ENCODE measurements at places on chromosomes 3 and 15. TPM values are rescaled to one million over a fixed set of nuclear protein-coding genes. Genes with fewer than 3 reads are reported as not detected.

DNA sequence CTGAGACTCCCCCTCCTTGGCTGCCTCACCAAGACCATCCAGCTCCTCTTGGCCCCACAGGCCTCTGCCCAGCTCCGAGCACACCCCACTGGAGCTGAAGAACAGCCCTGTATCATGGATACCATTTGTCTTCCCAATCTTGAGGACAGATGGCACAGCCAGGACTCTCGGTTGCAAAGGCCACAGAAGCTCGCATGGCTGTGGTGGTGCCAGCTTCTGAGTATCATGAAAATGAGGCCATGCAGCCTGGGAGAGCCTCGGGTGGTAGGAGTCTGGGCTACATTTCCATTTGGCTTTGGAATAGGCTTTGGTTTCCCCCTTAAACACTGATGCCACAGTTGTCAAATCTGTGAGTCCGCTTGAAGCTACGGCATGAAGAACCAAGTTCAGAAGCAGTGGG lies 106.6 kb downstream of the SEMA5B start:
- H3K27me3 ChIP-seq: peaks cover 35% of the 10 kb centered on the region
- H3K4me3 ChIP-seq: no peak overlapping the region
- no peak overlapping the region for H3K27ac ChIP-seq
- H3K36me3 ChIP-seq: no peaks in the 10 kb centered on the region
- peaks cover 8% of the 10 kb centered on the region for H3K4me1 ChIP-seq
- no peak for DNase-seq

DNA sequence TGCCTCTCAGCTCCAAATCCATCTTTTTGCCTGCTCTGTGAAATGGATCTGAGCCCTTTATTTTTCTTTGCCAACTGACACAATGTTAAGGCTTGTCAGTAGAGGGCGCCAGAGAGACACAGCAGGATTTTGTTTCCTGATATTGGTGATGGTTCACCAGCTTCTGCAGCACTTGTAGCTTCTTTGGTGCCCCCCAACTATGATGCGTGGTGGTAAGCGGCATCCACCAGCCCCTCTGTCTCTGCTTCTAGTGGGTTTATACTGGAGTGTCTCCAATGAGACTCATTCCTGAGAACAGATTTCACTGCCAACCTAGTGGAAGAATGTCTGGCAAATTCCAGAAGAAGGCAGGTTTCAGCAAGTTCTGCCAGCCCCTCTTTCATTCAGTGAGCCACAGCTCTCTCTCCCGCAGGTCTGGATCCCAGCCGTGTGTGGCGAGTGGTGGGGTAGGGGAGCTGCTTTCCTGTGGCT lies 471.9 kb upstream of the FRG2C start:
- H3K4me3 ChIP-seq: no peak overlapping the region
- DNase-seq: peak; percentile 58
- H3K4me1 ChIP-seq: peaks cover 28% of the 10 kb centered on the region

GRCh38 chr15:36966708-36967107 lies 133.6 kb downstream of the MEIS2 start:
- H3K36me3 ChIP-seq: no peaks in the 10 kb centered on the region
- no peaks in the 10 kb centered on the region for H3K4me1 ChIP-seq
- no peak overlapping the region for H3K27ac ChIP-seq
- DNase-seq: no peak

DNA sequence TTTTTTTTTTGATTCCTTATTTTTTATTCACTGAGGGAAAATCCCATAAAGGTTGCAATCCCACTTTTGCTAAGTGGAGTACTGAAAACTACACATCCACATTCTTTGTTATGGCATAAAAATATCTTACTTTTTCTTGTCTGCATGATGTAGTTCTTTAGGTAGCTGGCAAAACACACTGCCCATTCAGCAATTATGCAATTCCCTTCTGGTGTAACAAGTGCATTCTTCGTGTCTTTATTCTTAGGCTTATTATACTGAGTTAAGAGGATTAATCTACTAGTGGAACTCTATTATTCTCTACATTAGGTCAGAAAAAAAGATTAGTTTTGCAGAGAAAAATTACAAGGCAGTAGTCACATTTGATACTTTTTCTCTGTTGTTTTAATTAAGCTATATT lies 403.8 kb upstream of the GBE1 start:
- DNase-seq: peak; percentile 57
- H3K4me3 ChIP-seq: no peak overlapping the region
- no peaks in the 10 kb centered on the region for H3K27me3 ChIP-seq
- H3K36me3 ChIP-seq: no peaks in the 10 kb centered on the region
- peaks cover 15% of the 10 kb centered on the region for H3K4me1 ChIP-seq

Gene CEMIP
- total RNA-seq: not detected

DNA sequence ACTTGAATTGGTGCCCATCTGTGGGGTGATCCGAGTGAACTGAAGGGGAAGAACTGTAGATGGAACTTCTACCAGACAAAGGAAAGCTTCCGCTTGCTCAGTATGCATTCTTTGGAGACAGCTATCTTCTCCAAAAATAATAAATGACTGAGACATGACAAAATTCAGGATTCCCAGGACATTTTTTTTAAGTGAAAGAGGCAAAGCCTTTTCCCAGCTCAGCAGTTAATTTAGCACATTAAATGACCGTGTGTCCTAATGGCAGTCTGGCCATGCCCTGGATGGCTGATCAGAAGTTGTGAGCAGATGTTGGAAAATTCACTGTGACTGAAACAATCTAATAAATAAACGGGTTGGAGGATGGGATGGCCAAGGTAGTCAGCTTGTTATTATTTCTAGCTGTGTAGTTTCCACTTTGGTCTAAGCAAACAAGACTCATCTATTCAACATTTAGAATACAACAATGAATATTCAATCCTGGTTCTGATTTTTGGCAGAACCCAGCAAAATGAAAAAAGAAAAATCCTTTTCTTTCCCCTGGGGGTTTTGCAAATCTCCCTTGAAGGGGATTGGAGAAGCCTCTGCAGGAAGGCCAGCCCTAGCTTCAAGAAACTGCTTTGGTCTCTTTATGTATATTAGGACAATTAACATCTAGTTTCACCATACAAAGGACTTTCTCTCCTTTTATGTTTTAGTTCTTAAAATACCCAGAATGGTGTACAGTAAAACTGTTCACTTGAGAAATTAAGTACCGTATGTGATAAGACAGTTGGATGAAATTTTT lies 540.9 kb upstream of the MDFIC2 start:
- no peaks in the 10 kb centered on the region for H3K27me3 ChIP-seq
- H3K4me3 ChIP-seq: no peak overlapping the region
- H3K27ac ChIP-seq: no peak overlapping the region
- peaks cover 12% of the 10 kb centered on the region for H3K4me1 ChIP-seq
- H3K36me3 ChIP-seq: no peaks in the 10 kb centered on the region
- no peak for DNase-seq

GRCh38 chr15:42206406-42206805 lies 1.7 kb downstream of the VPS39 start:
- no peaks in the 10 kb centered on the region for H3K27me3 ChIP-seq
- peaks cover 9% of the 10 kb centered on the region for H3K4me1 ChIP-seq
- H3K4me3 ChIP-seq: no peak overlapping the region
- peaks cover 8% of the 10 kb centered on the region for H3K36me3 ChIP-seq
- no peak overlapping the region for H3K27ac ChIP-seq

DNA sequence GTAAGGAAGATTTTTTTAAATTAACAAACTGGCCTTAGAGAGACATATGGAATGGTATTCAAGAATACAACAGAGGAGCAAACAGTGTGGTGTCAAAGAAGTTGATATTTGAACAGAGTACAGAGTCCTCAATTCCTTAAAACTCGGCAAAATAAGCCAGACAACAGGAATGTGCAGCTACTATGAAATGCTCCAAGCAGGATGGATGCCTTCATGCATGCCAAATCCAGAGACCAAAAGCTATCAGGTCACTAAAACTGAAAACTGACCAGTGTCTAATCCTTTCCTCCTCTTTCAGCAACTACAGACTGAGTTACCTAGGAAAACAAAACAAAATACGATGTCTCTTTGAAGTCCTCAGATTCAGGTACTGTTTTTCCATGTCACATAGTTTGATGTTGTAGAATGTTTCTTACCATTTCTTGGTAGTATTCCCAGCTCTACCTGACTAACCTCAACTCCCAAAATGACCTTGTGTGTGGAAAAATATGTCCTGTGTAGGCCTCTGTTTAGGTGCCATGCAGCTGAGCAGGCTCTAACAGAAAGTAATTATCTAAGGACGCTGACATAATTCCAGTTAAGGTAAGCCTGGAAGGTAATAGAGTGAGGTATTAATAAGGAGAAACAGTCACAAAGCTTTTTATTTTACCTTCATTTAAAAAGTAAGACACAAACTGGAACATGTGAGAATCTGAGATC lies 46.9 kb downstream of the TBL1XR1 start:
- DNase-seq: no peak
- no peaks in the 10 kb centered on the region for H3K36me3 ChIP-seq
- H3K27ac ChIP-seq: no peak overlapping the region
- H3K4me1 ChIP-seq: peaks cover 19% of the 10 kb centered on the region
- H3K27me3 ChIP-seq: no peaks in the 10 kb centered on the region

DNA sequence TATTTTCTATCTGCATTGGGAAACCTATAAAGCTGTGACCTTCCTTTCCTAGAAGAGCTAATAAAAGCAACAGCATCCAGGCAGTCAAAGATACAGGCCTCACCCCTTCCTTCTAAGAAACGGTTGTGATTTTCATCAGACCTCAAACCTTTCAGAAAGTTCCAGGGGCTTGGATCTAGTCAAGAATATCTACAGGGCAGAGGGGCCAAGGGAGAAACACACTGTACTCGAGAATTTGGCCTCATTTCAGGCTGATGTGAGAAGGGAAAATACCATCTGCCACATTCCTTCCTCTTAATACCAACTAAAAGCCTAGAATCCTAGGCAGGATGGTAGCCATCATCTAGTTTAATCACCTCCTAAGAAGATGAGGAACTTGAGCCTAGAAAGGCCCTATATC lies 24.5 kb upstream of the BCL6 start:
- peaks cover 10% of the 10 kb centered on the region for H3K4me1 ChIP-seq
- H3K36me3 ChIP-seq: no peaks in the 10 kb centered on the region
- H3K27me3 ChIP-seq: no peaks in the 10 kb centered on the region
- no peak overlapping the region for H3K27ac ChIP-seq
- DNase-seq: no peak
- no peak overlapping the region for H3K4me3 ChIP-seq

Gene IL20RB
- total RNA-seq: 2.0 TPM

Gene GRM7
- total RNA-seq: 0.80 TPM

Gene CPLX3
- not detected for total RNA-seq

DNA sequence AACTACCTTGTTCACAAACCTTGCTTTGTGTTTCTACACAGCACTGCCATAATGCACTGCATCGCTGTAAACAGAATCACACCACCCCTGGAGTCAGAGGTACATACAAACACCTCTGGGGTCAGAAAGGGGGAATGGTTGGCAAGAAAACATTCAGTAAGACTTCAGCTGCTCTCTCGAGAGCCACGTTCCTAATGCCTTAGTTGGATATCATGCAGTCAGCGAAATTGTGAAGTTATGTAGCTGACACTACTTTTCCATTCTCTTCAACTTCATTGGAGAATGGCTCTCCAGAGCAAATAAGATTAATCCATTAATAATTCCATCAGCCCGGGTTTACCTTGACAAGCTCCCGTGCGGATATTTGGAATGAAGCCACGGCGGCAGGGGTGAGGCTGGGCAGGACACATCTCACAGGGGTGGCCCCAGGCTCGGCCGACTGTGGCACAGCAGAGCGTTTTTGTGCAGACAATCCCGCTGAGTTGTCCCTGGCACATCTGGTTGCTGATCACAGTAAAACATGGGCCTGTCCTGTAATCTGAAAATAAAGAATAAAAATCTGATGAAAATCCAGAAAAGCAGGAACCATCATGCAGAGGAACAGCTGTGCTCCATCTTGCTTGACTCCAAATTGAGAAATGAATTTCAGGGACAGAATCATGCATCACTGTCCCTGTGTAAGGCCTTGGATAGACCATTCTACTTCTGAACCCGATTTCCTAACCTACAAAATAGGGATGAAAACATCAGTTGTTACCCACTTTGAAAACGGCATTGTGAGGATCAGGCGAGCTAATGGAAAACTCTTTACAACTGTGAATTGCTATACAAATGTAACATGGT lies 108.0 kb downstream of the FBN1 start:
- H3K27ac ChIP-seq: no peak overlapping the region
- DNase-seq: no peak

Gene RETNLB
- not detected for total RNA-seq

Gene RTP1
- 0.43 TPM for total RNA-seq

DNA sequence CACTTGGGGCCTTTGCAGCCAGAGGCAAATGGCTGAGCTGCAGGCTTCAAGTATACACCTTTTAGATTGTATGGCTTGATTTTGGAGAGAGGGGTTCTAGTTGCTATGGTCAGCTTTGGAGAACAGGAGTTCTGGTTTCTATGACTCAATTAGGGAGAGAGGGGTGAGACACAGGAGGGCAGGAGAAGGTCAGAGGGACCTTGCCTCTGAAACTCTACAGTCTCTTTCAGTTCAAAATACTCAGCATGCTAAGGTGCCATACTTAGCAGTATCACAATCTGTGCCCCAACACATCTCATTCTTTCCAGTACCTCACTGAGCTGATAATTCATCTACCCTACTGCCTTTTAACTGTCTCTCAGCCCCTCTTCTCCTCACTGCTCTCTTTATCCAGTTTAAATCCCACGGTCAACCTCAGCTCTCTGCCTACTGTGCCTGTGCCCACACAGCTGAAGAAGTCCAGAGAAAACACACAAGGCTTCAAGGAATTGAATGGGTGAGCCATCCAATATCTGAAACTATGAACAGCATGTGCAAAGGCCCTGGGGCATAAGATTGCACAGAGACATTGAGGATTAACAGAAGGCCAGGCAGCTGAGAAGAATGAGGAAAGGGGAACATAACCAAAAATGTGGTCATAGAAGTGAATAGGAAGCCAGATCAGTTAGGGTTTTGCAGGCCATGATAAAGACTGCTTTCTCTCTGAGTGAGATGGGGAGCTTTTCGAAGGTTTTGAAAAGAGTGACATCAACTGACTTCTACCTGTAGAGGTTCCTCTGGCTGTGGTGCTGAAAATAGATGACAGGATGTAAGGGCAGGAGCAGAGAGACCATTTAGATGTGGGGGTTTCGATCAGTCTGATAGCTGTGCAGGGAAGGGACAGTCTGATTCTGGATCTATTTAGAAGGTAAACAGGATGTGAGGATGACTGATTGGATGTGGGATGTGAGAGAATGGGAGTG lies 54.5 kb upstream of the C3orf80 start:
- H3K27me3 ChIP-seq: no peaks in the 10 kb centered on the region
- no peak overlapping the region for H3K27ac ChIP-seq
- H3K4me1 ChIP-seq: no peaks in the 10 kb centered on the region
- DNase-seq: no peak

DNA sequence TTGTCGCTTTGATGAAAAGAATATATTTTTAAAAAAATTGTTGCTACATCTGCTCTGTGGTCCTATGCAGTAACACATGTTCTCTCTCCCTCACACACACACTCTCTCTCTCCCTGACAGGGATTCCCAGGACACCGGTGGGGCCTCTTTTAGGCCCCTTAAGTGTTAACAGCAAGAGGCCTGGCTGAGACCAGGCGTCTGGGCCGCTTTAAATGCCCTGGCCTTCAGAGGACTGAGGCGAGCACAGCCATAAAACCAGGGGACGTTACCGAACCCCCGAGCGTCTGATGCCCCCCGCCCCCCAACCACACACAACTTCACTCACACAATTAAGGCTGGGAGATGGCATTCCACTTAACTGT lies 1.7 kb downstream of the BNC1 start:
- H3K27ac ChIP-seq: no peak overlapping the region
- H3K36me3 ChIP-seq: no peaks in the 10 kb centered on the region
- peak overlapping the region; percentile 58 for H3K4me3 ChIP-seq
- H3K27me3 ChIP-seq: peaks cover 96% of the 10 kb centered on the region
- H3K4me1 ChIP-seq: peaks cover 5% of the 10 kb centered on the region

Gene ZNF80
- total RNA-seq: not detected

Gene TTC21A
- total RNA-seq: 1.2 TPM

GRCh38 chr3:153161138-153161713 lies 800 bp upstream of the RAP2B start:
- H3K36me3 ChIP-seq: no peaks in the 10 kb centered on the region
- DNase-seq: peak; percentile 99
- peaks cover 21% of the 10 kb centered on the region for H3K4me1 ChIP-seq
- H3K4me3 ChIP-seq: peak overlapping the region; percentile 97

Measured in neural progenitor cell (in vitro differentiated cells).